ENCODE measurements at places on chromosomes 2 and 18.

GRCh38 chr2:128622371-128622770, 303.7 kb upstream of the HS6ST1 start:
- no peaks in the 10 kb centered on the region for H3K4me1 ChIP-seq
- no peak for DNase-seq
- H3K27me3 ChIP-seq: no peaks in the 10 kb centered on the region
- H3K36me3 ChIP-seq: no peaks in the 10 kb centered on the region
- H3K4me3 ChIP-seq: no peak overlapping the region

DNA sequence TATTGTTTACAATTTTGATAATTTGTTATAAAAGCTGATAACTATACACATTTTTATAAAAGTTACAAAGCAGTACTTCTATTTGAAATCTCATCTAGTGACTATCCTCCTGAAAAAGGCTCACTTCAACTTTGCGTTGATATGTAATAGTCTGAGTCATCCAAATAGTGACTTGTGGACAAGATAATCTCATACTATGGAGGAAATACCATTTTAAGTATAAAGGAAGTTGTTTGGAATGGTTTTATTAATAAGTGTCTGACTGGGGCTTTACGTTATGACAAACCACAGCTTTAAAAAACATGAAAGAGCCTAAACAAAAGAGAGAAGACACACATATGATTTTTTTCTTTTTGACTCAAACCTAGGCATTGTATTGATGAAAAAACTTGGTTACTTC, 272.3 kb upstream of the COL3A1 start:
- no peaks in the 10 kb centered on the region for H3K27me3 ChIP-seq
- H3K4me1 ChIP-seq: peaks cover 3% of the 10 kb centered on the region
- peak; percentile 23 for DNase-seq
- H3K27ac ChIP-seq: no peak overlapping the region

DNA sequence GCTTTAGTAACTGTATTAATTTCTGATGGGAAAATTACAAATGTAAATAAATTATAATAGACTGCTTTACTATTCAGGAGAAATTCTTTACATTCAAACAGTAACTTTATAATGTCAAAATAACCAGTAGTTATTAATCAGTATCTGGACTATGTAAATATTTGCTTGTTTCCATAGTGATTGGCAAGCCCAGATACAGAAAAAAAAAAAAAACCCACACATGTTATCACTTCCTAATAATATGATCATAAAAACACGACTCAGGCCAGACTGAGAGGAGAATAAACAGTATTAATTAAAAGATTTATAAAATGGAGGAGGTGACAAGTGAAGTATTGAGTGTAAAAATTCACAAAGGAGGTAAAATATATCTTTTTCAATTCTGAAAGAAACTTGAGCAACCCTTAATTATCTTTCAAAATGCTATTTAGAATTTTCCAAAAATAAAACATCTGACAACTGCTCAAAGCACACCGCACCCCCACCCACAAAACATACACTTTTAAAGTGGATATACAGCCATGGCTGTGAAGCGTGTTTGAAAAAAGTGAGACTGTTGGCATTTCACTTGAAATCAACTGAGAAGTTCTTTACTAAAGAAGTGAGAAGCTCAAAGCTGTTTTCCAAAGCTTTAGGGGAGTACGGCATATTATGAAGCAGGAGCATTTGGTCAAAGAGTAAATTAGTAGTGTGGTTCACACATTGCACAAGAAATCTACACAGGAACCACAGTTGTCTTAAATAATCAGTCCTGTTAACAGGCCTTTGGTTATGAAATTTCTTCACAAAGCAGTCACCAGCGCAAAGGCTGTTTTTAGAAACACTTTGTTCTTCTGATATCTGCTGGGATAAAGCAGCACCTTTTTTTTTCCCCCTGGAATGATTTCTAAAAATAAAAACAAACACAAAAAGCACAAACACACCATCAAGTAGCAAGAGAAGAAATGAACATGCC, 475.8 kb downstream of the TXNL1 start:
- H3K4me3 ChIP-seq: no peak overlapping the region
- DNase-seq: peak; percentile 71
- H3K36me3 ChIP-seq: no peaks in the 10 kb centered on the region
- H3K27ac ChIP-seq: no peak overlapping the region
- no peaks in the 10 kb centered on the region for H3K4me1 ChIP-seq

DNA sequence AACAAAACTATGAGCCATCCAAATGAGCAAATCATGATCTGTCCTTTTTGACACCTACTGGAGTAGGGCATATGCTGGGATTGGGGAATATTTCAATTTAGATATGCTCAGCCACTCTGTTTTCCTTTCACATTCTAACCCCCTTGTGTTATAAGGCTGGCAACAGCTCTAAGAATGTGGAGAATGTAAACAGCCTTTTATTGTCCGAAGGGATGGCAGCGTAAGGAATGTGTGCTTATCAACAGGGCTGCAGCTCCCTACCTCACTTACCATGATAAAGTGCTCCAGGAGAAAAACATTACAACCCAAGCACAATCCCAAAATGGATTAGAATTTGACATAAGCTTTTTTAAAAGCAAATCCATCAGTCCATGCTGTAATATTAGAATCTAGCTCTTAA, 2.2 kb downstream of the NXPH2 start:
- H3K4me1 ChIP-seq: no peaks in the 10 kb centered on the region
- H3K4me3 ChIP-seq: no peak overlapping the region
- no peak overlapping the region for H3K27ac ChIP-seq
- H3K27me3 ChIP-seq: peaks cover 47% of the 10 kb centered on the region
- peak; percentile 17 for DNase-seq
- H3K36me3 ChIP-seq: no peaks in the 10 kb centered on the region

- no peak overlapping the region for H3K4me3 ChIP-seq
- H3K27ac ChIP-seq: no peak overlapping the region
- H3K4me1 ChIP-seq: peaks cover 2% of the 10 kb centered on the region
- H3K27me3 ChIP-seq: no peaks in the 10 kb centered on the region
- H3K36me3 ChIP-seq: no peaks in the 10 kb centered on the region
Observed at GRCh38 chr2:160993654-160994061, 166.6 kb upstream of the TANK start.

GRCh38 chr18:13551305-13551603, 175.1 kb downstream of the FAM210A start:
- no peak overlapping the region for H3K27ac ChIP-seq
- no peak overlapping the region for H3K4me3 ChIP-seq
- H3K36me3 ChIP-seq: no peaks in the 10 kb centered on the region
- DNase-seq: no peak

DNA sequence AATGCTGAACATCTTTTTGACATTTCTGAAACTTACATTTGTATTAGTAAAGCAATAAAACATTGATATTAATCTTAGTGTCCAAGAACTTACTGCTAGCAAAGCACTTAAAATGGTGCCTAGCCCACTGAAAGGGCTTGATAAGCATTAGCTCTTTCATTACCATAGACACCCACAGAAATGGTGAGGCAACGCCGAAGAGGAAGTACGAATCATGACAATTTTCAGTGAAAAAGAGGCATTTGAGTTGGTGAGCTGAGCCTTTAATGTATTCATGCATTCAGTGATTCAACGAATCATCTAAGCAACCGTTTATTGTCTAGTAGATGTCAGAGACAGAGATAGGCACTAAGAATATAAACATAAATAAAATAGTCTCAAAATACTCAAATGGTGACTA, 101.1 kb downstream of the PIGN start:
- no peaks in the 10 kb centered on the region for H3K27me3 ChIP-seq
- no peak overlapping the region for H3K4me3 ChIP-seq
- no peak overlapping the region for H3K27ac ChIP-seq
- H3K36me3 ChIP-seq: no peaks in the 10 kb centered on the region
- no peak for DNase-seq
- H3K4me1 ChIP-seq: peaks cover 3% of the 10 kb centered on the region

- no peak overlapping the region for H3K4me3 ChIP-seq
- H3K27ac ChIP-seq: no peak overlapping the region
- DNase-seq: no peak
- H3K27me3 ChIP-seq: peaks cover 18% of the 10 kb centered on the region
- H3K4me1 ChIP-seq: no peaks in the 10 kb centered on the region
- H3K36me3 ChIP-seq: no peaks in the 10 kb centered on the region
Observed at GRCh38 chr2:201933792-201934237, 99.8 kb upstream of the FZD7 start.

DNA sequence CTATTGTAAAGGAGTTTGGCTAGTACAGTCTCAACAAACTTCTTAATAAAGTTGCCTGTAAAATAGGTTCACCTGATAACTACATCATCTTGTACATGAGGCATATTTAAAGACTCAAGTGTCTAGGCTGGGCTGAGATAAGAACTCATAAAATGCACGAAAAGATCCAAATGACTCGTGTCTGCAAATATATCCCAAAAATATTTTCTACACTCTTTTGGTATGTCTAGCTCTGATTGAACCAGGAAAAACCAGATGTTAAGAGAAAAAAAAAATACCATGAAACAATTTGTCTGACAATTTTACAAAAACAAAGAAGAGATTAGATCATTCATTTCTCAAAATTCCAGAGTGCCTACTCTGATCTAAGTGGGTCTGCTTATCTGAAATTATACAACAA, 166.9 kb upstream of the OSR1 start:
- H3K4me3 ChIP-seq: no peak overlapping the region
- no peaks in the 10 kb centered on the region for H3K27me3 ChIP-seq
- no peaks in the 10 kb centered on the region for H3K36me3 ChIP-seq
- no peak for DNase-seq
